HuH-7 (cell line): ENCODE measurements at places on chromosomes 11 and 22.
A peak's percentile ranks its signal among the peaks of the same experiment; 100 is the strongest.

GRCh38 chr11:79026803-79027445, 413.9 kb downstream of the TENM4 start:
- DNase-seq, result no peak

- no peak for DNase-seq
These were observed 107.8 kb downstream of the CD44 start for GRCh38 chr11:35246745-35247144.

GRCh38 chr11:8092587-8093424, 11.8 kb downstream of the TUB start:
- peak; percentile 85 for DNase-seq

DNA sequence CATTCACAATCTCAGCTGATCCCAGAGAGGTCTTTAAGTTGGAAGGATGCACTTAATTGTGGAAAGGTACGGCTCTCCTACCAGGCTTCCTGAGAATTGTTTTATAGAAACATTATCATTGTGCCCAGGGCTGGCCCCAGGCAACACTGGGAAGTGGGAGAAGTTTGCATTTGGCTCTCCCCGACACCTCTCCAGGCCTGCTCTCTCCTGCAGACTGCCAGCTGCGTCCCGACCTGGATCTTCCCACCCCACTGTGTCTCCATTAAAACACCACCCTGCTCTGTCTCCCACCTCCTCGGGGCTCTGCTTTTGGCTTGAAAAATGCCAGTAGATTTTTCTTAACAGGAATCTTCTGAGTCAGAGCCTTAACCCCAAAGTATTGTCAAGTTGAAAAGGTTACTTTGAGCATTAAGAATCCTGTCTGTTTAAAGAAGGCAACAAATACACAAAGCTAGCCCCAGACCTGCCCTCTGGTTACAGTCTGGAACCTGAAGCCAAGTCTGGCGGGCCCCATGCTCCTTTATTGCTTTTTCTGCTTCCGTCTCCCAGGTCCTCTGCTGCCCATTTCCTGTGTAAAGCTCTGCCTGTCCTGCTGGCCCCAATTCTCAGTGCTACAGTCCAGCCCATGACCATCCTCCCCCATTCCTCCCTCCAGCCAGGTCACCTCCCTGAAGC, 530.2 kb downstream of the SOX6 start:
- no peak for DNase-seq

DNA sequence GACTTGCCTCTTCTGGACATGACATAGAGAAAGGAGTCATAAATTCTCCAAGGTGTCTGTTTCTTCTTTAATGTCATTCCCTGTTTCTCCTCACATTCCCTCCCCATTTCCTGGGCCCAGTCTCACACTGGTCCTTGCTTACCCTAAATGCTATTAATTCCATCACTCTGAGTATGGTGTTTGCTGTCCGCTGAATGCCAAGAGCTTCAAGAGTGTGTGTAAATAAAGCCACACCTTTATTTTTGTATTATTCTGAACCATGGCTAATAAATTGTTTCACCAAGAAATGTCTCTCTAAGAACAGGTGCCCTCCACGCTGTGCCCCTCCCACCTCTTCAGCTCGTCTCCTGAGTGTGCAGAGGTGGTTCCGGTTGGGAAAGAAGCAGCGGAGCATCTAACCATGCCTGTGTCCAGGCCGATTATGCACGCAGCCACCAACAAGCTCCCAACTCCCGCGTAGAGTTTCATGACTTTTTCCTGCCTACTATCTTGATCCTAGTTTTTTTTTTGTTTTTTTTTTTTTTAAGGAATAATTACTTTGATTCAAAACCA, 8.6 kb downstream of the TMEM121B start:
- DNase-seq, result no peak

GRCh38 chr22:30241576-30242371, 4.8 kb downstream of the LIF start:
- DNase-seq, result no peak

- DNase-seq, result no peak
These were observed 22.0 kb downstream of the RBX1 start for GRCh38 chr22:40973144-40973543.

GRCh38 chr11:113315811-113316210, 1.4 kb downstream of the TTC12 start:
- DNase-seq, result no peak

GRCh38 chr11:33915526-33915925, 23.6 kb upstream of the LMO2 start:
- no peak for DNase-seq

DNA sequence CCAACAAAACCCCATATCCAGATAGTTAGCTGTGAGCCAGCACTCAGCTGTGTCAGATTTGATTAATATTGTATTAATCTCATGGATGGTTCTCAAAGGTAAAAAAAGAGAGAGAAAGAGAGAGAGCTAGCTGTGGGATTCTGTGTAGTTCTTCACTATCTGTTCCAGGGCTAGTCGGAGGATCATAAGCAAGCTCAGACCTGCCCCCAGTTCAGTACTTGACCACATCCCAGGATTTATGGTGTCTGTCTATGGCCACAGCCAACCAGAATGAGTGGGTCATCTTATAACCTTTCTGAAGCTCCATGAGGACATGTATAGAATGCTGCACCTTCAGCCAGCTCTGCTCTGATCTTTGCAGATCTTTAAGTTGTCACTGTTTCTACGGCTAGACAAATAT, 13.5 kb upstream of the B3GNT6 start:
- no peak for DNase-seq

GRCh38 chr11:22666325-22666687, at the start of gene GAS2:
Gene GAS2, plus strand, starts transcription at chr11:22666611. Its CDS starts 8,259 bp downstream, at chr11:22674870.
- no peak for DNase-seq

GRCh38 chr22:50530877-50531545, 1.2 kb upstream of the TYMP start:
- no peak for DNase-seq

GRCh38 chr11:134685793-134686380, 273.8 kb upstream of the B3GAT1 start:
- no peak for DNase-seq

- DNase-seq, result no peak
These were observed 82.4 kb downstream of the MYEOV start for GRCh38 chr11:69376155-69377028.

DNA sequence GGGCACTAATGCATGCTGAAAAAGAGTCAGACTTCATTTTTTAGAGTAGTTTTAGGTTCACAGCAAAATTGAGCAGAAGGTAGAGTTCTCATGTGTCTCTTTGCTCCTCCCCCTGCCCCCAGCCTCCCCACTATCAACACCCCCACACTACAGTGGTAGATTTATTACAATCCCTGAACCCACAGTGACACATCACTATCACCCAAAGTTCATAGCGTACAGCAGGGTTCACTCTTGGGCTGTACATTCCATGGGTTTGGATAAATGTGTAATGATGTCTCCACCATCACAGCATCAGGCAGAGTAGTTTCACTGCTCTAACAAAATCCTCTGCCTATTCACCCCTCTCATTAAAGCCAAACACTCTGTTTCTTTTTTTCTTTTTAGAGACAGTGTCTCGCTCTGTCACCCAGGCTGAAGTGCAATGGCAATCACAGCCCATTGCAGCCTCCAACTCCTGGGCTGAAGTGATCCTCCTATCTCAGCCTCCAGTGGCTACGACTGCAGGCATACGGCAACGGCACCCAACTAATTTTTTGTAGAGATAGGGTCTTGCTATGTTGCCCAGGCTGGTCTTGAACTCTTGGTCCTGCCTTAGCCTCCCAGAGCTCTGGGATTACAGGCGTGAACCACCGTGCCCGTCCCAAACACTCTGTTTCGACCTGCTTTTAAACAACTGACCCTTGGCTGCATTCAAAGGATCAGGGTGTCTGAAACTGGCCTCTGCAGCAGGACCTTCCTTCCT, 4.1 kb downstream of the BEST1 start:
- DNase-seq, result no peak

GRCh38 chr11:2466869-2467694, 22.3 kb downstream of the KCNQ1 start:
- no peak for DNase-seq

DNA sequence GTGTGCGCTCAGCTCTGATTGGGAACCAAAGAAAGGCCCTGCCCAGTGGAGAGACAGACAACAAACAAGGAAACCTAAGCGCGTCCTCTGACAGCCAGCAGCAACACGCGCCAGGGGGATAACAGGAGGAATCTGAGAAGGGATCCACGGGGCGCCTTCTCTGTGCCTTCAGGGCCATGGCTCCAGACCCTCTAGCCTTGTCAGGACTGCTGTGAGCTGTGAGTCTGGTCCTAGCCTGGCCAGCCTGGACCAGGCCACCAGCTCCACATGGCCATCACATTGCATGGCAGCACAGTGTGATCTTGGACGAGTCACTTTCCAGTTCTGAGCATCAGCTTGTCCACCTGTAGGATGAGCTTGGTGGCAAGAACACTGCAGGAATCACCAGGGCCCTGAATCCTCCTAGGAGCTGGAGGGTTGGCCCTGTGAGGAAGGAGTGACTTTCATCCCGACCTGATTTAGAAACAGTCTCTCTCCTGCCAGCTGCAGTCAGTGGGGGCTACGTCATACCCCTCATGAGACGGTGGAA, 11.8 kb upstream of the MGAT3 start:
- no peak for DNase-seq

DNA sequence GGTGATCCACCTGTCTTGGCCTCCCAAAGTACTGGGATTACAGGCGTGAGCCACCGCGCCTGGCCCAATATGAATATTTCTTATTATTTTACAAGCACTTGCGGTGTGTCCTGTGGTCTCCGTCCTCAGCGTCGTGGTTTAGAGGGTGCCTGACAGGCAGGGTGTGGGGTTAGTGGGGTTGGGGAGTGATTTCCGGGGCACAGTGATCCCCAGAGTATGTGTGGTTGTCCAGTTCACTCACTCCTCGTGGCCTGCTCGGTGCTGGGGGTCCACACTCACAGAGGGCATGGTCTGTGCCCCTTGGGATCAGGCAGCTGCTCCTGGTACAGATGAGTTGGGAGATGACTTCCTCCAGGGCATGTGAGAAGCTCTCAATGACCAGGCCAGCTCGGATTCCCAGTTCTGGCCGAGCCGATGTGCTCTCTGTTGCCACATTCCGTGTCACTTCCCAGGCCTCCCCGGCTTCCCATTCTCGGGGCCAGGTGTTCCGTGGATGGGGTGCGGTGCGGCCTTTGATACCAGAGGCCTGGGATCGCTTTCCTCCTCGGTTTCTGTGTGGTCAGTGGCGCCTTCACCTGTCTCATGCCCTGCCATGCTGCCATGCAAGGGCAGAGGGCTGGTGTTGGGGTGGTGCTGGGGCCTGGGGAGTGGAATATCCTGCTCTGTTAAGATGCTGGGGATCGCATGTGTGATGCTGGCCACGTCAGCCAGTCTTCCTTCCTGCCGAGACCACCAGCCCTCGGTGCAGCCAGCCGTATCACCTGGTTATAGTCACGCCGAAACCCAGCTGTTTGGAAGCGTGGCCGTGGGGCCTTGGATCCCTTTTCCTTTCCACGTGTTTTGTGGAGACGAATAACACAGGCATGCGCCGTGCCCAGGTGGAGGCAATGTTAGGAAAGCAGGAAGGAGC, 39.6 kb downstream of the PARVB start:
- no peak for DNase-seq

GRCh38 chr11:62592146-62592815, 958 bp upstream of the TUT1 start:
- no peak for DNase-seq
